Adipocyte (in vitro differentiated cells): ENCODE measurements at places on chromosomes 7 and 10.

GRCh38 chr7:39633563-39634477, 10.4 kb downstream of the RALA start:
- no peak for DNase-seq

DNA sequence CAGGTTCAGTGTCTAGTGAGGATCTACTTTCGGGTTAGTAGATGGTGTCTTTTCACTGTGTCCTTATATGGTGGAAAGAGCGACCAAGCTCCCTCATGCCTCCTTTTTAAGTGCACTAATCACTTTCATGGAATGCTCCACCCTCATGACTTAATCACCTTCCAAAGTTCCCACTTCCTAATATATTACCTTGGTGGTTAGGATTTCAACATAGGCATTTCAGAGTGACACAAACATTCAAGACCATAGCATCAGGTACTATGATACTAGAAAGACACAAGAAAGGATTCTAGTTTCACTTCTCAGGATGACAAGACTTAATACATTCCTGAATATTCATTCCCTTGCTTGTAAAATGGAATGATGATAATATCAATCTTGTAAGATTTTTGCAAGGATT, 119.1 kb upstream of the FAM3C start:
- no peak for DNase-seq

DNA sequence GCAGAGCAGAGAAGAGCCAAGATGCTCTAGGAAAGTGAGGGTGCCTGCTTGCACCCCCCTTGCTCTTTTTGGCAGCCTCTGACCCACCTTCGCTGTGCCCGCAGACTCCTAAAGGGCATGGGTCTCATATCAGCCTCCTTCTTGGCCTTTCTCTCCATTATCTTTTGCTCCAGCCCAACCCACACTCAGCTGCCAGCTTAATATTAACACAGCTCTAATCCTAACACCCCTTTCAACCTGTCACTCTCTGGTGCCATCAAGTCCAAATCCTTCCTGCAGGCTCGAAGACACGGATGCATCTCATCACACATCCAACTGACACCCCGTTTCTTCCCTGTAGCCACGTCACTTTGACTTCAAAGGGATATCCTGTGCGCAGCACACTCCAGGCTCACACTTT, 171.6 kb upstream of the AUTS2 start:
- DNase-seq: no peak

DNA sequence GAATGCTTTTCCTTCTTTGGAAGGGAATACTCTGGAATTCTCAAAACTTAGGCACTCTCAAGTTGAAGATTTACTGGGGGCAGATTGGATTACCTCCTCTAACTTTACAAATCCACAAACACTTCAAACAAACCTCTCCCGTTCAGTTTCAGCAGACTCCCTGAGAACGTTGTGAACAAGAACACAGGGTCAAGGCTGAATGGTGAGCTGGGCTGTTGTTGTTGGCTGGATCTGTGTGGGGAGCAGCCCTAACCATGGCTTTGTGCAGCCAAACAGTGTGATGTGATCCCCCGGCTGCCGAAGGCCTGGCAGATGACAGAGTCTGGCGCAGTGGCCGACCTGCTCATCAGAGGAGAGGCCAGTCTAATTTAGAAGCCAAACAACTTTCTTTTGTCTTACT, 93.1 kb downstream of the BMPER start:
- DNase-seq: no peak

DNA sequence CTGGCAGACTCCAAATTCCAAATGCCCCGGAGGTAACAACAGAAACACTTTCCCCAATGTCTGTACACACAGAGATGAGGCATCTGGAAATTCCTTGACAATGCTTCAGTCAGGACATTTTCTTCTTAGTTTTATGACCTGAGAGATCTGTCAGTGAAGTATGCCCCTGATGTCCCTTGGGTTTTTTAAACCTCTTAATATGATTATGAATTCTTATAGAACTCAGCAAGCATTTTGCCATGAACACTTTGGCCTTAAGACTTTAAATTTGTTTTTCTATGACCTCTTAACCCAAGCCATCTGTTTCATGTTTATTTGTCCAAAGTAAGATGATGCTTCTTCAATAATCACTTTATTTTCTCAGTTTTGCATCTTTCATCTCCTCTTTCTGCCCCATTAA, 1206.2 kb downstream of the GATA3 start:
- no peak for DNase-seq

DNA sequence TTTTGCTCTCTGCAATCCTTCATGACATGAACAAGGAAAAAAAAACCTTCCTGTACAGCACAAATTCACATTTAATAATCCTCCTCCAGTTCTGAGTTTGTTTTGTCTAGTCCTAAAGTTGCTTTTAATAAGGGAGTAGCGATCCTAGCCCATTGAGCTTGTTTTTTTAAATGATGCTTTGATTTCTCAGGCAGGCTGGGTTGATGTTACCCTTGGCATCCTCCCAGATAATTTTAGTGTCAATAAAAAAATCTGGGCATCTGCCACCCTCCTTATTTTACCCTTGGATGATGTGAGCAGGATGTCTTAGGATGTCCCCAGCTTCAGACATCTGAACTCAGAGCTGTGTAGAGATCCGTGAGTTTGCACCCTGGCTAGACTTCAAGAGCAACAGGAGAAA, 33.9 kb upstream of the PROSER2 start:
- DNase-seq: peak; percentile 14

DNA sequence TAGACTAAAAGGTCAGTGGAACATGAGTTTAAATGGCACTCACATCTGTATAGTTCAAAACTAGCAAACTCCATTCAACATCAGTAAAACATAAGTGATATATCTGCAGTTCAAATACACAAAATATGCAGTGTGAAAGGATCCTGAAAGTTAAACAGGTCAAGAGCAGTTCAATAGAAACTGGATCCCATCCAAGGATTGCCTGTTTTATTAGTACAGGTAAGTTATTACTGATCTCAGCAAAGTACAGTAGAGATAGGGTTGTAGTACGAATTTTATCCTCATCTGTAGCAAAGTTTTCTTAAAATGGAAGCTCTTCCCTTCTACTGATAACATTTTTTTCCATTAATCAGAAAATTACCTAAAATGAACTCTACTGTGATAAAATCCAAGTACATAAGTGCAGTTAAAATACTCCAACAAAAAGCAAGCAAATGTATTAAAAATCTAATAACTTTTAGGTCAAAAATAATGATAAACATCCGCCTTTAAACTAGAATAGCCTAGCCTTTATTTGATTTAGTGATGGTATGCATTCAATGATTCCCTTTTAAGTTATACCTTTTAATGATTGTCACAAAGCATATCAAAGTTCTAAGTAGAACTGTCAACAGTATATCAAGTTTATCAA, 2.2 kb downstream of the ZNF800 start:
- no peak for DNase-seq
